ENCODE measurements at places on chromosomes 1 and 21. TPM values are rescaled to one million over a fixed set of nuclear protein-coding genes. Genes with fewer than 3 reads are reported as not detected.

GRCh38 chr1:155973723-155974122 lies 4.6 kb downstream of the ARHGEF2 start:
- DNase-seq = no peak

GRCh38 chr1:95364546-95364945 lies 130.5 kb downstream of the RWDD3 start:
- no peak for DNase-seq

DNA sequence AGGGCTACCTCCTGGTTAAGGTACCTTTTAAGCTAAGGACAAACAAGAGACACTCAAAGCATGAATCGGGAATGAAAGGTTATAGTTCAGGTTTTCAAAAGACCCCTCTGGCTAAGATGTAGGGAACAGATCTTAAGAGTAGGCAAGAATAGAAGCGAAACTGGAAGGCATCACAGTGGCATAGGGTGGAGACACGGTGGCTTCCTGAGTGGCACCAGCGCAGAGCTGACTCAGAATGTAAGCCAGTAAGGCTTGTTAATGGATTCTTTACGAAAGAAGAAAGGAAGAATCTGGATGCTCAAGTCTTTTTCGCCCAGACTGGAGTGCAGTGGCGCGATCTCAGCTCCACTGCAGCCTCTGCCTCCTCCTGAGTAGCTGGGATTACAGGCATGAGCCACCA lies 21.2 kb downstream of the PADI6 start:
- DNase-seq = no peak

DNA sequence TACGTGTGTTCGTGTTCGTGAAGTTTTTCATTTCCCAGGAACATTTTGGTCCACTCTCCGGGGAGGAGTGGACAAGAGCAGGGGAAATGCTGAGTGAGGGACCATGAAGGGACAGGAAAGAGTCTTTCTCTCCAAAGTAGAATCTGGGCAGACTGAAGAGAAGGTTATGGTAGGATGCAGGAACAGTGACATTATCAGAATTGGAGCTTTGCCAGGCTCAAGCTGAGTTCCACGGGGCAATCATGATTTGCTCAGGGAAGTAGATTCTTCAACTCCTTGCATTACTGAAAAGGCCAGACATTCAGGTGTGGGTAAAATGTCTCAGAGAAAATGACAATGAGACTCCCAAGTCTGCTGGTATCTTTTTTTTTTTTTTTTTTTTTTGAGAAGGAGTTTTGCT lies 16.6 kb downstream of the ATP1A4 start:
- no peak for DNase-seq

The KRTAP7-1 gene
- total RNA-seq = not detected

DNA sequence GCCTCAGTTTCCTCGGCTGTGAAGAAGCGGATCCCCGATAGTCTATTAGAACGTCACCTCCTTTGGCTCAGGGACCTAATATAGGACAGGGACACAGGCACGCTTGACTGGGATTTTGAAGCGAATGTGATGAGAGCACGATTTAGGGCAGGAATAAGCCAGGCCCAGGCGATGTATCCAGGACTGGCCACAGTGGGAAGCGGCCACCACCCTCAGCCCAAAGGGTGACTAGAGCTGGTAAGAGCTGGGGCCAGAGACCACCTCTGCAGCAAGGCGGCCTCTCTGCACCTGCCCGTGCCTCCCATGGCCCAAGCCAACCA lies 100.0 kb upstream of the VAMP3 start:
- DNase-seq = no peak

DNA sequence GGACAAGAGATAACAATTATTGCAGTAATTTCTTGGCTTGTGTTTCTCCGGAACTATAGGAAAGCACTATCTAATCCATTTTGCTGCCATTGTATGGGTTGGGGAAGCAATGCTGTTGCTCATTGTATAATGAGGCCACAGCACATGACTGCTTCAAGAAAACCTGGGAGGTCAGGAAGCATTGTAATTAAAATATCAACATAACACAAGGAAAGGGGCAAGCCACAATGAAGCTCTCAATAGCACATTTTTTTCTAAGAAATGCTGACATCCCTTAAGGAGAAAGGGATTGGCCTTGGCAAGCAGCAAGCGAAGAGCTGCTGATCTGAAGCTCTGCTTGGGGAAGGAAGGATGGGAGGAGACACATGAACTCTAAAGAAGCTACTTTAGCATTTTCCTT lies 44.0 kb downstream of the PLPP3 start:
- no peak for DNase-seq

GRCh38 chr1:18199462-18199861 lies 91.9 kb downstream of the IGSF21 start:
- no peak for DNase-seq

DNA sequence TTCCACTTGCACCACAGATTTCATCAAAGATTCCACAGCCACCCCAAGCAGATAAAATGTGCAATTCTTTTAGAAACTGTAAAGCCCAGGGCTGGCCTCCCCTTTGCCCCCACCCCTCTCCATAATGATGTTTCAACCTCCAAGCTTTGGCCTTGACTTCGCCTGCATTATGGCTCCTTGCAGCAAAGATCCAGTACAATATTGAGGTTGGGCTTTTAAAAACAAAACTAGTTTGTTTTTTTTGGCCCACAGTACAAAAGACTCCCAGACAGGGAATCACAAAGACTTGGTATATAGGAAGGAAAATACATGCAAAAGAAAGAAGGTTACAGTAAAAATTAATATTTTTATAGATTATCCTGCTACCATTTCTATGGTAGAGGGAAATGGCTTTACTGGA lies 356.5 kb upstream of the PTBP2 start:
- DNase-seq = no peak

DNA sequence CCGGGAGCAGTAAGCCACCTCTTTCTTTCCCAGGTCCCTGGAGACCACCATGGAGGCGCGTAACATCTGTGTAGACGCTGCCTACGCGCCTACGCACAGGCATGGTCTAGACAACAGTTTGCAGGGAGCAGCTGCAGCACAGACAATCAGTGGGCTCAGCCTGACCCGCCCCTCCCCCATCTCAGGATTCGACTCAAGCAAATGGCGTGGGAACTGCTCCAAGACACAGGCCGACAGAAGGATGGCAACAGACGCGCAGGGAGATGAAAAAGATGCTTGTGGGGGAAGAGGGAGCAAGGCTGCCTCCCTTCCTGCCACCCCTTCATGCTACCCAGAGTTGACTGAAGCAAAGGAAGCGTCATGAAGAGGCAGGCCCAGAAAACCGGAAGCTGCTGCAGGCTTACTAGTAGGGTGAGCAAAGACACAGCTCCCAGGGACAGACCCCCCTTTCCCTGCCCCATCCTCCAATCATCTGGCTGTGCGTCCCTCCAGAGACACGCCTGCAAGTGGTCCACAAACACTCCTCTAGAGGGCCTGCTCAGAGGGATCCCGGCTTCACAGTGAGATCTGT lies 19.5 kb downstream of the STK40 start:
- DNase-seq = no peak

DNA sequence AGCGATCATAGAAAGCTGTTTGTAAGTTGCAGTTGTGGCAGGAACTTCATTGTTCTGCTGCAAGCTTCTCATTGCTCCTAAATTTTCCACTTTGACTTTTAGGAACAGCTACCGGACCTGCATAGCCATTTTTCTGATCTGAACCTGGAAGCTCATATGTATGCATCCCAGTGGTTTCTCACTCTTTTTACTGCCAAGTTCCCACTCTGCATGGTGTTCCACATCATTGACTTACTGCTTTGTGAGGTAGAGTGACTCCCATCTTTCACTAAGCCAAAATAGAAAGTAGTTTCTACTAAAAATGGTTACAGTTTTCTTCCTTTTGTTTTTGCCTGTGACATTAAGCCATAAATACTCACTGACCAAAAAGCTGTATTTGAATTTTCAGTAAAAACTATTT lies 254.2 kb downstream of the GPR52 start:
- no peak for DNase-seq

DNA sequence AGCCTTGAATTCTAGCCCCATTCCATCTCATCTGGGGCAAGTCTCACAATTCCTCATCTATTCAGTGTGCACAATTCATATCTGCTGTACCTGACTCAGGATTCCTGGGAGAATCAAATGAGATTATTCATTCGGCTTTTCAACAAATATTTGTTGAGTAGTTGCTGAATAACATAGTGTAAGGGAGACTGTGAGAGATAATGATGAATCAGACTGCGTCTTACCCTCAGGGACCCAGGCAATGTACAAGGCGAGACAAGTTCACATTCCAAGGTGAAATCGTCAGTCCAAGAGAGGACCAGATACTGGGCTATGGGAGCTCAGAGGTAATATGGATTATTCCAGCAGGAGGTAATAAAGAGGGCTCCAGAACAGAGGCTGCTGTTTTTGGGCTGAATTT lies 67.8 kb upstream of the SMYD2 start:
- no peak for DNase-seq

DNA sequence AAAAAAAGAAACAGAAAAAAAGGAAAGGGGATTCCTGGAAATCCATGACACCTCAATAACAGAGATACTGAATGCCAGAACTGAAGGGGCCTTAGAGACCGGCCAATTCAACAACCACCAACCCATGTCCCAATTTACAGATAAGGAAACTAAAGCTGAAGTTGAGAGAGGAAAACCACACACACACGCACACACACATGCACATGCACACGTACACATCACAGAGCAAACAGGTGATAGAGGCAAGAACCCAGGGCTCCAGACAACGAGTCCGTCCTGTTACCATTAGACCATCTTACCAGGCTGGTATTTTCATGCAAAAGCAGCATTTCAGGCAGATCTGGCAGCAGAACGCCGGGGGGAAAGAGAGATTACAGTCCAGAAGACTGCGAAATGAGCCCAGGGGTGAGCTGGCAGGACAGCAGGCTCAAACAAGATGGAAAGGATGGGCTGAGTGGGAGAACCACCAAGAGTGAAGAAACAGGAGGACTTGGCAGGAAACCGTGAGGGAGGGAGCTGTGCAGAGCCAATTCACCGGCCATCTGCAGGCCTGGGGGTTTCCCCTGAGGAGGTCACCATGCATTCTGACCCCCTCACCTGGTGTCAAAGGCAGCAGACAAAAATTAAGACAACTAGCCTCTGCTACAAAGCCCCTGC lies 43.5 kb downstream of the PAFAH2 start:
- no peak for DNase-seq

- no peak for DNase-seq
These were observed at the start of gene GPR37L1 for GRCh38 chr1:202122639-202123335. TSS of gene GPR37L1 (plus strand) at chr1:202122917. CDS start at chr1:202122964, 47 bp downstream.

DNA sequence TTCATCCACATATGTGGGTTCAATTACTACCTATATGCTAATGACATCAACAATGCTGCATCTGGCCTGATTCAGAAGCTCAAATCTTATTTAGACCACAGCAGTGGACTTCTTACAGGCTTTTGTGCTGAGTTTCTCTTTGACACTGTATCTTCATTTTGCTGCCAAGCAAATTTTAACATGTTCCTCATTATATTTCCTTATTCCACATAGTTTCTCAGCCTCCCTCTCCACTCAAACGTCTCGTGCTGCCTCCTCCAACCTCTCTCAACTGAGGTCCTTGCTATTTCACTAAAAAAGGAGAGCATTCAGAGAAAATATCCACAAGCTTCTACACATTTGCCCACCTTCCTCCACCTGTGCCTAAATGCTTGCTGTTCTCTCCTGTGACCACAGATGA lies 6.5 kb downstream of the TDRKH start:
- DNase-seq = no peak

DNA sequence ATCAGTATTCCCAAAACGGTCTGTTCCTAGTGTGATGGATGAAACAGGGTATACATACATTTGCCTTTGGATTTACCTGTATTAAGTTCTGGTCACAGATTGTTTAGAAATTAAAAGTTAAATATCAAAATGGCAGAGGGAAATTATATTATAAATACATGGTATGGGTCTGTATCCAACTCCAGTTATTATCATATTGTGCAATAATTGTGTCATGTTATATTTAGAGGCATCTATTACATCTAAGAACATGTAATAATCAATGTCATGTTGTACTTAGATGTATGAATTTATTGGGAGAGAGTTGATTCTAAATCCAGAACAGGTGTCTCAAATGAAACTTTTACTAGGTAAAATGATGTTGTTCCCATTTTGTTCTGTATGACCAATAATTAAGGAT lies 79.6 kb downstream of the SNX7 start:
- DNase-seq = no peak

DNA sequence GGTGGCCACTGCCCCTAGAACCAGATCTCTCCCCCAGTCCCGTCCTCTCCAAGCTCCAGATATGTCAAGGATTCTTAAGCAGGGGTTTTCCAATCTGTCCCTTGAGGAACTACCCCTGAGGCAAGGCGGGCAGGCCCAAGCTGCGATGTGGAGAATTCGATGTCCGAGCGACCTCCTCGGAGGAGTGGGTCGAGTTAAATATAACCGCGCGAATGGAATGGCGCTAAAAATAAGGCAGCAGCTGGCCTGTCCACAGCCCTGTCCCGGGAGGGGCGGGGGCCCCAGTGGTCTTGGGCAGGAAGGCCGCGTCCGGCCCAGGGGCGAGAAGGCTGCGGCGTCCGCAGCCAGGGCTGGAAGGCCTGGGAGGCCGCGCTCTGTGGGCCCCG lies 5.8 kb upstream of the FOXD3 start:
- no peak for DNase-seq

DNA sequence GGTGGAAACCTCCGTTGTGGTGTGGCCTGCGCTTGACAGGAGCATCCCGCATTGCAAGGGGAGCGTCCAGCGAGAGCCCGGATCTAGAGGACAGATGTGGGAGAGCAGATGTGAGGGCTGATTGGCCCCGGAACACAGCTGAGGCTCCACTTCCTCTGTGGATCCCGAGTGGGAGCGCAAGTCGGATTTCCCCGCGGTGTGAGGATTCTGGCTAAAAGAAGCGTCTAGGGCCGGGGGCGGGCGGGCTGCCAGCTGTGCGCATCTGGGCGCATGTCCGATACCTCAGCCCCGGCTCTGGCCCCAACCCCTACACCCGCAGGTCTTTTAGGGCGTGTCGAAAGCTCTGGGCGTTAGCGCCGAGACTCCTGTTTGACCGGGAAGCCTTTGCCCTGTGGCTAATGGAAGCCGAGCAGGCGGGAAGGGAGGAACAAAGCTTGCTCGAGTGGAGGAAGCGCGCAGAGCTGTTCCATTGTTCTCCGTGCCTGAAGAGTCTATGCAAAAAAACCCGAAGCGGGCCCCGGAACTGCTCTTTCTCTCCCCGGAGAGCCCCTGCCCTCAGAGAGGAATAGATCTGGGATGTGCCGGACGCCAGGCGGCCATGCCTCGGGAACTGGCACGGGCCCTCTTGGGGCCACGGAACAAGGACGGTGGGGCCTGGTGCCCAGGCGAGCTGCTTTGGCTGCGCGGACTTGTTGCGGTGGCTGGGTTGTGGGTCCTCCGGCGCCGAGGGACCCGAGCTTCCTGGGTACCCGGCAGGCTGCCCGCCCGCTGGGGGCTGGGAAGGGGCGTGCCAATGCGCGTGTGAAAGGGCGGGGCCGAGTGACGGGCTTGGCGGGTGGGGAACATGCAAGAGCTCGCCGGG lies 111.1 kb downstream of the NAV1 start:
- DNase-seq = no peak

The C2CD4D gene
- total RNA-seq = not detected

GRCh38 chr1:70475023-70475422 lies 64.0 kb downstream of the CTH start:
- no peak for DNase-seq

- DNase-seq = no peak
These were observed 2.6 kb downstream of the IKBKE start for GRCh38 chr1:206472886-206473285.

Data from glomerular endothelial cell (primary cell).